ENCODE measurements at places on chromosomes 3 and 15. TPM values are rescaled to one million over a fixed set of nuclear protein-coding genes. Genes with fewer than 3 reads are reported as not detected.

DNA sequence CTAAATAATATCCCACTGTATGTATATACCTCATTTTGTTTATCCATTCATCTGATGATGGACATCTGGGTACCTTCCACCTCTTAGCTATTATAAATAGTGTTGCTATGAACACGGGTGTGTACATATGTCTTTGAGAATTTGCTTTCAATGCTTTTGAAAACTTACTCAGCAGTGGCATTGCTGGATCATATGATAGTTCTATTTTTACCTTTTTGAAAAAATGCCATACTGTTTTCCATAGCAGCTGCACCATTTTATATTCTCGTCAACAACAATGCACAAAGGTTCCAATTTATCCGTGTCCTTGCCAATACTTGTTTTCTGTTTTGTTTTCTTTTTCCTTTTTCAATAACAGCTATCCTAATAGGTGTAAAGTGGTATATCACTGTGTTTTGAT is 77.1 kb downstream of the PEAK1 start:
- H3K27ac ChIP-seq: no peak overlapping the region
- no peaks in the 10 kb centered on the region for H3K27me3 ChIP-seq
- peaks cover 34% of the 10 kb centered on the region for H3K4me1 ChIP-seq
- no peaks in the 10 kb centered on the region for H3K36me3 ChIP-seq

- H3K27me3 ChIP-seq: no peaks in the 10 kb centered on the region
- H3K4me1 ChIP-seq: peaks cover 31% of the 10 kb centered on the region
- no peaks in the 10 kb centered on the region for H3K36me3 ChIP-seq
- peak; percentile 38 for DNase-seq
- no peak overlapping the region for H3K4me3 ChIP-seq
Measured at GRCh38 chr3:58063022-58063815, 55.0 kb downstream of the FLNB start.

DNA sequence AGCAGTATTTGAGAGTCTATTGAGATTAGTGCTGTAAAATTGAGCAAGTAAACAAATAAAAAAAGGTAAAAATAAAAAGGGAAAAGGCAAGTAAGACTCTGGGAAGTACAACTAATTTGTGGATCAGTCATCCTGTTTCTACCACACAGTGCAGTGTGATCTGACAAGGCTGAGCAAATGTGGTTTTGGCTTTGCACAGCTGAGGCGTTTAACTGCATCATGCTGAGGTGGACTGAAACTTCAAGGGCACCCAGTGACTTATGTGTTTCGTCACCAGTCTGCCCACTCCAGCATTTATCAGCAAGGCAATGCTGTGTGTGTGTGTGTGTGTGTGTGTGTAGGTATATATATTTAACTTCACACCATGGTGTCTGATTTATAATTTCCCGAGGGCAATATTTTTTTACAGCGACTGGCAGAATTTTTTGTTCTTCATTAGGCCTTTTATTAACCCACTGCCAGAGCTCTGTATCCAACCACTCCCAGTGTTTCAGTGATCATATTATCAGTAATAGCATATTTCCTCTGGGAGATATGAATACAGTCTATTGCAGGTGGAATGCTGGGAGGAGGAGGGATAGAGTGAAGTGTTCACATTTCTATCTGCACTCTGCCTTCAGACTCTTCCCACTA is 131.5 kb upstream of the SATB1 start:
- H3K4me1 ChIP-seq: no peaks in the 10 kb centered on the region
- H3K27me3 ChIP-seq: no peaks in the 10 kb centered on the region
- H3K4me3 ChIP-seq: no peak overlapping the region
- DNase-seq: no peak
- no peaks in the 10 kb centered on the region for H3K36me3 ChIP-seq
- no peak overlapping the region for H3K27ac ChIP-seq

- DNase-seq: no peak
- H3K27ac ChIP-seq: no peak overlapping the region
- H3K27me3 ChIP-seq: no peaks in the 10 kb centered on the region
- H3K4me1 ChIP-seq: no peaks in the 10 kb centered on the region
- H3K4me3 ChIP-seq: no peak overlapping the region
- peaks cover 81% of the 10 kb centered on the region for H3K36me3 ChIP-seq
Measured at GRCh38 chr15:59191855-59192237, 14.8 kb upstream of the LDHAL6B start.

- no peaks in the 10 kb centered on the region for H3K36me3 ChIP-seq
- no peak overlapping the region for H3K27ac ChIP-seq
- no peaks in the 10 kb centered on the region for H3K4me1 ChIP-seq
- no peak for DNase-seq
- peaks cover 7% of the 10 kb centered on the region for H3K27me3 ChIP-seq
Measured at GRCh38 chr15:31082771-31083369, 18.7 kb downstream of the TRPM1 start.

- no peak overlapping the region for H3K27ac ChIP-seq
- no peak for DNase-seq
- no peaks in the 10 kb centered on the region for H3K27me3 ChIP-seq
- no peaks in the 10 kb centered on the region for H3K4me1 ChIP-seq
- H3K4me3 ChIP-seq: no peak overlapping the region
Measured at GRCh38 chr3:148084931-148085330, 612.8 kb upstream of the AGTR1 start.

GRCh38 chr3:24763393-24763792 is 268.7 kb upstream of the THRB start:
- H3K27ac ChIP-seq: no peak overlapping the region
- DNase-seq: no peak
- no peaks in the 10 kb centered on the region for H3K36me3 ChIP-seq
- H3K27me3 ChIP-seq: no peaks in the 10 kb centered on the region
- no peak overlapping the region for H3K4me3 ChIP-seq

GRCh38 chr3:107674371-107674770 is 151.6 kb downstream of the BBX start:
- peaks cover 5% of the 10 kb centered on the region for H3K4me1 ChIP-seq
- H3K27me3 ChIP-seq: no peaks in the 10 kb centered on the region
- H3K27ac ChIP-seq: no peak overlapping the region

- no peak overlapping the region for H3K27ac ChIP-seq
- peaks cover 23% of the 10 kb centered on the region for H3K4me1 ChIP-seq
- peaks cover 11% of the 10 kb centered on the region for H3K27me3 ChIP-seq
Measured at GRCh38 chr3:129001806-129002572, 885 bp downstream of the EFCC1 start.

GRCh38 chr15:68318931-68319909 is 41.7 kb downstream of the FEM1B start:
- H3K4me1 ChIP-seq: peaks cover 11% of the 10 kb centered on the region
- H3K4me3 ChIP-seq: no peak overlapping the region
- no peaks in the 10 kb centered on the region for H3K36me3 ChIP-seq
- no peak overlapping the region for H3K27ac ChIP-seq
- no peak for DNase-seq

- H3K27ac ChIP-seq: no peak overlapping the region
- DNase-seq: no peak
- peaks cover 6% of the 10 kb centered on the region for H3K4me1 ChIP-seq
- no peak overlapping the region for H3K4me3 ChIP-seq
Measured at GRCh38 chr15:58451826-58452225, 20.0 kb downstream of the LIPC start.

- no peaks in the 10 kb centered on the region for H3K36me3 ChIP-seq
- no peak overlapping the region for H3K27ac ChIP-seq
- no peak for DNase-seq
- H3K4me3 ChIP-seq: no peak overlapping the region
Measured at GRCh38 chr3:43753741-43754715, 63.3 kb downstream of the ABHD5 start.

DNA sequence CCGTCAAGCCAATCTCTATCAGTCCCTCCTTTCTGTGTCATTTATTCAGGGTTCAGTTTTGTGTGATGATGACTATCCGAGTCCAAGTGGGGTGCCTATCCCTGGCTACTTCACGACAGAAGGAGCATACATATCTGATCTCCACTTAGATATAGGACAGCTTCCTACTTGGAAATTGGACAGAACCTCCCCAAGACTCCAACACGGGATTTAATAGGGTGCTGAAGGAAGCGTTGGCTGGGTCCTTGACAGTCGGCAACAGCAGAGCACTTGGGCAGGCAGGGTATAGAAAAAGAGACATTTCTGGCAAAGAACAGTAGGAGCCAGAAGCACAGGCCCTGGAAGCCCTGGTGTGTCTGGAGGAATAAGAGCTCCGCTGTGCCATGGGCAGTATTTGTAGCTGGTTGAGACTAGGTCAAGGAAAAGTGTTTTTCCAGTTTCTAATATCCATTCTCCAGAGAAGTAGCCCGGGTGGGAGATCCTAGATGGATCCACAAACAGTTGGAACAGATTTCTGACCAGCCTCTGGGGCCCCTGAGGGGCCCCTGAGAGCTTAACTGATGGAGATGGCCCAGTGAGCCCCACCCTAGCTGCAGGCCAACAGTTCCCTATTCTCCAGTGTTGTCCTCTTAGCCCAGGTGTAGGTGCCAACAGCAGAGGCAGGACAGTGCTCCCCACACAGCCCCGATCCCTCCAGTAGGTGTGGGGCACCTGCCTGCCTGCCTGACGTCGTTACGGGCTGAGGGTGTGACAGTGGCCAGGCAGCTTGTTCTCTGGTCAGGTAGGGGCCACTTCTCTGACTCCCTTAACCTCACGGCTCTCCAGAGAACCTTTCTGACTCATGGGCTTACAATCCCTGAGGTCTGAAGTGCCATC is 130.8 kb downstream of the CHCHD6 start:
- no peaks in the 10 kb centered on the region for H3K4me1 ChIP-seq
- H3K27ac ChIP-seq: no peak overlapping the region
- no peak overlapping the region for H3K4me3 ChIP-seq
- H3K36me3 ChIP-seq: no peaks in the 10 kb centered on the region
- no peak for DNase-seq

PLA1A gene
- 3.9 TPM for total RNA-seq

- H3K4me1 ChIP-seq: no peaks in the 10 kb centered on the region
- no peaks in the 10 kb centered on the region for H3K27me3 ChIP-seq
- H3K27ac ChIP-seq: no peak overlapping the region
- DNase-seq: no peak
Measured at GRCh38 chr3:51353131-51353530, 32.0 kb upstream of the MANF start.

DNA sequence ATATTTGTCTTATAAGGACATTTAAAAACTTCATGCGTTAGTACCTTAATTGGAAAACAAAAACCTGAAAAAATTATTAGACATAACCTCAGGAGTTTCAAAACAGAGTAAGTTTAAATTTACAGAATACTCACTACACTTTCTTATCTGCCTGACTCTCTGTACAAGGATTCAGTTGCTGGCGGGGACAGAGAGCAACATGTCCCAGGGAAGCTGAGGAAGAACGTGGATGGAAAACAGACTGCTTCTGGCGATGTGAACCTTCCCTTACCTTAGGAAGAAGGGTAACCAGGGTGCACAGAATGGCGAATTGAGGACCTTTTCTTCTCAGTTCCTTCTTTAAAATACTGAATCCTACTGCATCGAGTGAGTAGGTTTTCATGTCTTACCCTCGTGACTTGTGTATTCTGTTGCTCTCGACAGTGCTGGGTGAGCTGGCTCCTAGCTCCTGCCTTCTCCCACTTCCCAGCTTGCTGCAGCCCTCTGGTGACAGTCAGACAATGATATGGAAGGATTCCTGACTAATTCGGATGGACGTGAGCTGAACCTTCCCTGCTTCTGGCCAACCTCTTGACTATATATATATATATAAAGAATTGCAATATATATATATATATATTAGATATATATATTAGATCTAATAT is 178.2 kb downstream of the PDZRN3 start:
- no peak for DNase-seq
- H3K27me3 ChIP-seq: no peaks in the 10 kb centered on the region
- peak overlapping the region; percentile 43 for H3K27ac ChIP-seq
- H3K4me3 ChIP-seq: no peak overlapping the region

DNA sequence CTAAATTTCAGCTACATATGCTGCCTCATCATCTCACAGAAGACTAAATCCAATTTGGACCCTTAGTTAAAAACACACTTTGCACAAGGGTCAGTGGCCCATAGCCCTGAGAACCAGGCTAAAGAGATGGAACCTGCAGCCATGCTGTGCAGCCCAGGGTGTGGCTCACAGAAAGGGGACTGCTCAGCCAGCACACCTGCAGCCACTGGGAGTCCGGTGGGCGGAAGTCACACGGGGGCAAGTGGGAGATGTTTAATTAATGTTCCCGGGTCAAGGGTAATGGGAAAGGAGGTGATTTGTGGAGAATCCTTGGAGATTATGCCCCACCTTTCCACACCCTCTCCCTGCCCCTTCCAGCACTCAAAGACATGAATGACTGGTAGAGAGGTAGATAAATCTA is 467.4 kb downstream of the EPHB1 start:
- no peak overlapping the region for H3K4me3 ChIP-seq
- H3K27me3 ChIP-seq: no peaks in the 10 kb centered on the region
- H3K4me1 ChIP-seq: no peaks in the 10 kb centered on the region
- H3K36me3 ChIP-seq: no peaks in the 10 kb centered on the region
- no peak for DNase-seq

LTF gene
- 10.6 TPM for total RNA-seq

DNA sequence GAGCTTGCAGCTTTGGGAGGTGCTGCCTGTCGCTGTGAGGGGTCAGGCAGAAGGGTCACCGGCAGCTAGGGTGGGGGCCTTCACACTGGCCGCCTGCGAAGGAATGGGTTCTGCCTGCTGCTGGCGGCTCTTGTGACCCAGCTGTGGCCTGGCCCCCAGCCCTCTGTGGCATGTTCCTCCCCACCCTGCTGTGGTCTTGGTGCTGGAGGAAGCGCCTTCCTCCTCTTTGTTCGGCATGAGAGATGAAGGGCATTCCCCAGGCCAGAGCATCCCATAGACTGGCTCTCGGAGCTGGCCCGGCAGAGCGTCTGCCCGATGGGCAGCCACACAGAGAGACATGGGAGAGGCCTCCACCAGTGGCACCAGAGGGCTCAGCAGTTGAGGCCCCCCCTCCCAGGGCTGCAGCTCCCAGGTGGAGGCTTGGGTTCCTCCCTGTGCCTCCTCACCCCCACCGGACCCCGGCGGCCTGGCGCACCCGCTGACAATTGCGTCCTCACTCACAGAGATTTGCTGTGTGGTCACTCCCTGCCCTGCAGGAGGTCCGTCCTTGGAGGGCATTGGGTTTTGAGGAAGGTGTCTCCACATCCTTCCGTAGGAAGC is 162.2 kb downstream of the NSMCE3 start:
- H3K4me3 ChIP-seq: no peak overlapping the region
- no peaks in the 10 kb centered on the region for H3K27me3 ChIP-seq
- H3K36me3 ChIP-seq: no peaks in the 10 kb centered on the region
- no peak overlapping the region for H3K27ac ChIP-seq
- peaks cover 5% of the 10 kb centered on the region for H3K4me1 ChIP-seq

DNA sequence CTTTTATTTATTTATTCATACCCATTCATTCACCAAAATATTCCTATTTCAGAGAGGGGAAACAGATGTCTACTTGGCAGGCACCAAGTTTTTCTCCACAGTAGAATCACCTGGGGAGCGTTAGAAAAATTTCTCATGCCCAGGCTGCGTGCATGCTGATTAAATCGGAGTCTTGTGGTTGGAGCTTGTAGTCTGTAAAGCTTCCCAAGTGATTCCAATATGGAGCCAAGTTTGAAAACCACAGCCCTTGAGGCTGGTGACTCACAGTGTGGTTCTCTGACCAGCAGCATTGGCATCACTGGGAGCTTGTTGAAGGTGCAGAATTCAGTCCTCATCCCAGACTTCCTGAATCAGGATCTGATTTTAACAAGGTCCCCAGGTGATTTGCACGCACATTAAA is 49.7 kb downstream of the PDHB start:
- DNase-seq: no peak
- peaks cover 37% of the 10 kb centered on the region for H3K4me1 ChIP-seq
- H3K36me3 ChIP-seq: peaks cover 13% of the 10 kb centered on the region
- H3K4me3 ChIP-seq: no peak overlapping the region

GRCh38 chr3:87996882-87997281 is 61.9 kb downstream of the CGGBP1 start:
- H3K36me3 ChIP-seq: no peaks in the 10 kb centered on the region
- H3K27ac ChIP-seq: no peak overlapping the region
- DNase-seq: no peak
- H3K4me3 ChIP-seq: peak overlapping the region; percentile 19
- H3K4me1 ChIP-seq: no peaks in the 10 kb centered on the region

LRRC2 gene
- 75.3 TPM for total RNA-seq
